Activated CD4-positive, alpha-beta T cell treated with anti-CD3 and anti-CD28 coated beads for 48 hours (primary cell): ENCODE measurements at places on chromosomes 2 and 18.

DNA sequence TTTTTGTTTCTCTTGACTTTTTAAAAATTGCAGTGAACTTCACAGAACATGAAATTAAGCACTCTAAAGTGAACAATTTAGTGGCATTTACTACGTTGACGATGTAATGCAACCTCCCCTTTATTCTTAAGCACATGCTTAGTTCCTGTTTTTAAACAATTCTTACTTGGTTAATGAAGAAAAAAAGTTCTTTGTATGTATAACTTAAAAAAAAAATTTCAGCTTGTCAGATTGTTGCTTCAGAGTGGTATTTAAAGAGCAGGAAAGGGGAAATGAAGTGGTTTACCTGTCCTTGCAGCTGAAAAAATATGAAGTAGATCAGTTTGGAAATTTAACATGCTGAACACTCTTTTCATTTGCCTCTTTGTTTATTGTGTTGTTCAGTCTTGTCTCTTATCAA, 95.7 kb upstream of the RASGRP3 start:
- DNase-seq = no peak

GRCh38 chr2:168194784-168195522, 52.4 kb downstream of the STK39 start:
- DNase-seq = peak; percentile 60

- no peak for DNase-seq
Measured at GRCh38 chr2:176399074-176399598, 129.9 kb downstream of the MTX2 start.

DNA sequence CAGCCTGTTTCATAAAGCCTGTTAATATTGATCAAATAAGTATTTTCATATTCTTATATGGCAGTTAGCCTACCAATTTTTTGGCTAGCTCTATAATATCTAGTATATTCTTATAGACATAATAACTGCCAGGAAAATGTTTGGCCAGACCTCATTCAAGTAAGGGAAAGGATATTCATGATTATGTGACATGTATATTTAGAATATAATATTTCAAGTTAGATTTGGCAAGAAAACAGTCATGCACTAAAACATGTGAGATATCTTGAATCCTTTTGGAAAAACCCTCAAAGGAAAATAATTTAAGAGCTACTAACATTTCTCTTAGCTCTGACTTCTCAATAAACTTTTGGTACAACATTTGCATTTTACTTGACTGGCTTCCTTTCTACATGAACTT, 694.1 kb downstream of the PLCL1 start:
- no peak for DNase-seq

- no peak for DNase-seq
Measured at GRCh38 chr2:228728961-228729360, 542.1 kb downstream of the PID1 start.

- no peak for DNase-seq
Measured at GRCh38 chr2:41763141-41763540, 284.7 kb upstream of the PKDCC start.

- DNase-seq = no peak
Measured at GRCh38 chr2:170229744-170230143, 51.8 kb downstream of the MYO3B start.

DNA sequence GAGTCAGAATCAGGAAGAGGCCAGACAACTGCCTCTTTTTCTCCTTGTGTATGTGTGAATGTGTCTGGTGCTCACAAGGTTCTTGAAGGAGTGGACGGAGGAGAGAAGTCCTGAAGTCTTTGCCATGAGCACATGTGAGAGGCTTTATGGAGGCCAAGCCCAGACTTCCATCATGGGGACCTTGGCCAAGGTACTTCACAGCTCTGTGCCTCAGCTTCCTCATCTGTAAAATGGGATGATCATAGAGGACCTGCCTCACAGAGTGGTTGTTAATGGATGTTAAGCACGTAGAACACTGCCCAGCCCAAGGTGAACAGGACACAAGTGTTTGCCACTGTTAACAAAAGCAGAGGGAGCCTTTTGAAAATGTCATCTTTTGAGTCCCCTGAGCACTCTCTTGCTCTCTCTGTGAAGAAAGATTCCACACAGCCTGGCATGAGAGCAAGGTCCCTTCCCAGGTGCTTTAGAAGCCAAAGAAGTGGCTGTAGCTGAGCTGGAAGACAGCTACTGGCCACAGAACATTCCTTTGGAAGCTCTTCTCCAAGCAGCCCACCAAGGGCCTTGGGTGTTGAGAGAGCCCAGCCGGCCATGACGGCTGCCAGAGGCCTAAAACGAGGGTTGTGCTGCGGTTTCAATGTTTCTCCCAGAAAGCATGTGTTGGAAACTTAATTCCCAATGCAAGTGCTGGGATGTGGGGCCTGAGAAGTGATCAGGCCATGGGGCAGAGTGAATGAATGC, 41.8 kb upstream of the ASPRV1 start:
- no peak for DNase-seq

- no peak for DNase-seq
Measured at GRCh38 chr2:190443778-190444481, 35.8 kb downstream of the MFSD6 start.

DNA sequence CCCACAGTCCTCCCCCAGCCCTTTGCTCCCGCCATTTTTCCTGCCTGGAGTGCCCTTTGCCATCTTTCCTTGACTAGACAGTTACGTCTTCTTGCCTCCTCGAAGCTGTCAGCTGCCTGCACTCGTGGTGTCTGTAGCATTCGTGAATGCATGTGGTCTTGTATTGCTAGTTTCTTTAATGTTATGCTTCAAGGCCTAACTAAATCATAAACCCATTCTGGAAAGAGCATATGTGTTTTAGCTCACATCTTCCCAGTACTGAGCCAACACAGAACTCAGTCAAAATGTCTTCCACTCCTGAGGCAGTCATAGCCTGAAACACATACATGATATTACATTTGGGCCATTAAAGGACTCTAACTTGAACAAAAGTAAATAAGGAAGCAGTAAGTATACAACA, 35.6 kb downstream of the SPC25 start:
- DNase-seq = no peak

- DNase-seq = no peak
Measured at GRCh38 chr2:10614939-10615338, 74.8 kb downstream of the NOL10 start.

DNA sequence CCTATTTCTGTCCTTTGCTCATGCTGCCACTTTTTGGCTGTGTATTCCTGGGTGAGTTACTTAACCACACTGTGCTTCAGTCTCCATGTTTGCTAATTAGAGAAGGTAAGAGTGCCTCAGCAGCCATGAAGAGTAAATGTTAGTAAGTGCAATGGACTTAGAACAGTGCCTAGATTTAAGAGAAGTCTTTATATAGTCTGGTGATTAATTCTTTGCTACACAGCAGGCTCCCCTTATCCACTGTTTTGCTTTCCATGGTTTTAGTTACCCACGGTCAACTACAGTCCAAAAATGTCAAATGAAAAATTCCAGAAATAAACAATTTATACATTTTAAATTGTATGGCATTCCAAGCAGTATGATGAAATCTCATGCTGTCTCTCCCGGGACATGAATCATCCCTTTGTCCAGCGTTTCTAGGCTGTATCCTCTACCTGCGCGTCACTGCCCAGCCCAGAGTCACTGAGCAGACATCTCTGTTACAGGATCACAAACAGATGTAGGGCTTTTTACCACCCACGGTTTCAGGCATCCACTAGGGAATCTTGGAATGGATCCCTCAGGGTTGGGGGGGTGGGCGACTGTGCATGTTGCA, 91.0 kb downstream of the CTIF start:
- no peak for DNase-seq

DNA sequence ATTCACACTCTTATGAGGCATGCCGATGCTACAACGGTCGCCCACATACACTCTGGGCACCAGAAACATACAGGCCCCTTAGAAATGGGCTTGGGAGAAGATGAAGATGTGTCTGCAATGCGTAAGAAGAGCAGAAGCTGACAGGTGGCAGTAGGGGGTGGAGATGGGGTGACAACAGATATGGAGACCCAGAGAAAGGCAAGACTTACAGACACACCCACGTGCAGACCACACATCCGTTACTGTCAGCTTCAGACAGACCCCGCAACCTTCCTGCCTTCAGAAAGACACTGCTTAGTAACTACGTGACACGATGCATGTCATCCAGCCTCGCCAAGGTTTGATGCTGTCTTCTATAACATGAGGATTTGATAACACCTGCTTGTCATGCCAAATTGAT, 89.5 kb downstream of the ZFP36L2 start:
- DNase-seq = peak; percentile 78
